ENCODE measurements at places on chromosomes 13 and 19.

DNA sequence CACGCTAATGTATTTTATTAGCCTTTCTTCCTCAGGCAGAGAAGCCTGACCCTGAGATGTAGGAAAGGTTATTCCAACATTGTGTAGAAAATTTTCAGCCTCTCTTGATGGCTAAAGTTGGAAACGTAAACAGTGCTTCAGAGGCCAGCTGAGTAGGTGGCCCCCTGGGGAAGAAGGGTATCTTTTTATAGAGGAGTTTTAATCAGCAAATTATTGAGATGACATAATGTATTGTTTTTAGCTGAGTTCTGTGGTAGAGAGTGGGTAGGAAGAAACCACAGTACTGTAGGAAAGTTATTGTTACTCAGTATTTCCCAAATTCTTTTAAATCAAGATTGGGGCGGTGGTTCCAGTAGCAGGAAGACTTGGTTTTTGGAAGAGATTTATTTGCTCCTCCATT, 268.8 kb downstream of the DLEU7 start:
- DNase-seq = no peak

GRCh38 chr13:99403458-99403971, 96.3 kb upstream of the GPR183 start:
- peak; percentile 52 for DNase-seq

DNA sequence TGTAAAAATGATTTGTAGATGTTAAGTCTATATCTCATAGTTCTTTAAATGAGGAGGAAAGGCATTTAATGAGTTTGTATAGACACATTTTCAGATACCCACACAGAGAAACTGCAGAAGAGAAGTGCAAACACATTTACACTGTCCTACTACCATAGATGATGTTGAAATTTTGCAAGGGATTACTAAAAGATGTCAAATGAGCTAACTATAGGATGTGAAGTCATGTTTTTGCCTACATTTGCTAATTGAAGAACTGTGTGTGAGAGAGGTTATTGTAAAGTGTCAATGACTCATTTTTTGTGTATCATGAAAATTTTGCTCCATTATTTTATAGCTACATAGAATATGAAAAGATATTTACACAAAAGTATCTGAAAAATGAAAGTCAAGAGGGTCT, 178.9 kb downstream of the ITGBL1 start:
- DNase-seq = no peak

DNA sequence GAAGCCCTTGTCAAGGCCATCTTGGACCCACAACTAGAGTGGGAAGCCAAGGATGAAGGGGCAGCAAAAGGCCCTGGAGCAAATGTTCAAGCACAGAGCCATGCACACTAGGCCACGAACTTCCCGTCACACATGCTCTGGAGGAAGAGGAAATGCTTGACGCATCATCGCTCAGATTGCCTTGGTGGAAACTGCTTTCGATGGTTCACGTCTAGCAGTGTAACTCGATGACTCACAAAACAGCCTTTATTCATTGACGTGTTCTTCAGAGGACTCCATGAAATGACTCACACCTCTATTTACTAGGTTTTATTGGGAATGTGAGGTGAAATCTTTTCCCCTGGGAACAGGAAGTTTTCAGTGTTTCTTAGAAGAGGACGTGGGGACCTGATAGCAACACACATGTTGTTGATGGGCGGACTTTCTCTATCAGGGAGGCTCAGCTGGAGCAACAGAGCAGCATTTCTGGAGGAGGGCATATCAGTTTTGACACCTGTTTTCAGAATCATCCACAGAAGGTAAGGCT, 79.8 kb upstream of the FLT1 start:
- DNase-seq = peak; percentile 60

DNA sequence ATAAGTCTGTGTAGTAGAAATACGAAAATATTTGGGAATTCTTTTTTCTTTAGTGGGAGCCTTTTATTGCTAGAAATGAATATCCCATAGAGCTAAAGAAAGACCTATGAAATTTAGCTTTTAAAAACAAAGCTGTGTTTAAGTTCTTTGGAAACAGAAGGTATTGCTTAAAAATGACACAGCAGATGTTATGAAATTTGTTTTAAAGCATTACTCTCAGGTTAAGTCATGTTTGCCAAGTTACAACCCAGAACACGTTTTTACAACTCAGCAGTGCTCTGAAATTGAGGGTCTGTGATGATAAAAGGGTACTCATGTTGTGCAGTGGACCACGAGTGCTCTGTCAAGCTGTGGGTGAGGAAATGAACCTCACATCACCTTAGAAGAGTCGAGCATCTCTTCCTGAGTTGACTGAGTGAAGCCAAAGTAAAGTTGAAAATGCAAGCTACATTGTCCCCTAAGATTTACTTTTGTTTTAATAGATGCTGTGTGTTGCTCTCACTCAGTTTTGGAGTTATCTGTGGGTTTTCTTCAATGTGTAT, 161.1 kb downstream of the SHISA2 start:
- no peak for DNase-seq

DNA sequence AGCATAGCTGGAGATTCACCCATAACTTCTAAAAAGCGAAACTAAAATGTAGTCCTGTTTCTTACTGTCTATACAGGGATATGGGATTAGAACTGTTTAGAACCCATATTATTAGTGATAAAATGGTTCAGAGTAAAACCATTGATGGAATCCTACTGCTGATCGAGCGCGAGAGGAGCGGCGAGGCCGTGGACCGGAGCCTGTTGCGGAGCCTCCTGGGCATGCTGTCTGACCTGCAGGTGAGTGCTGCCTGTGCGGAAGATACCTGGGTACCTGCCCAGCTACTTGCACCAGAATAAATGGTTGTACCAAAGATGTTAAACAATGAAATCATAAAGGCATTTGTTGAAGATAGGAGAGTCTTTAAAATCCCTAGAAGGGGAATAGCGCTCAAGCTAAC, 23.7 kb downstream of the CUL4A start:
- no peak for DNase-seq

GRCh38 chr19:35357867-35358573, at the start of gene FFAR3:
Gene FFAR3 (plus strand): TSS chr19:35358460. CDS start chr19:35358891, 431 bp downstream.
- DNase-seq = peak; percentile 24

DNA sequence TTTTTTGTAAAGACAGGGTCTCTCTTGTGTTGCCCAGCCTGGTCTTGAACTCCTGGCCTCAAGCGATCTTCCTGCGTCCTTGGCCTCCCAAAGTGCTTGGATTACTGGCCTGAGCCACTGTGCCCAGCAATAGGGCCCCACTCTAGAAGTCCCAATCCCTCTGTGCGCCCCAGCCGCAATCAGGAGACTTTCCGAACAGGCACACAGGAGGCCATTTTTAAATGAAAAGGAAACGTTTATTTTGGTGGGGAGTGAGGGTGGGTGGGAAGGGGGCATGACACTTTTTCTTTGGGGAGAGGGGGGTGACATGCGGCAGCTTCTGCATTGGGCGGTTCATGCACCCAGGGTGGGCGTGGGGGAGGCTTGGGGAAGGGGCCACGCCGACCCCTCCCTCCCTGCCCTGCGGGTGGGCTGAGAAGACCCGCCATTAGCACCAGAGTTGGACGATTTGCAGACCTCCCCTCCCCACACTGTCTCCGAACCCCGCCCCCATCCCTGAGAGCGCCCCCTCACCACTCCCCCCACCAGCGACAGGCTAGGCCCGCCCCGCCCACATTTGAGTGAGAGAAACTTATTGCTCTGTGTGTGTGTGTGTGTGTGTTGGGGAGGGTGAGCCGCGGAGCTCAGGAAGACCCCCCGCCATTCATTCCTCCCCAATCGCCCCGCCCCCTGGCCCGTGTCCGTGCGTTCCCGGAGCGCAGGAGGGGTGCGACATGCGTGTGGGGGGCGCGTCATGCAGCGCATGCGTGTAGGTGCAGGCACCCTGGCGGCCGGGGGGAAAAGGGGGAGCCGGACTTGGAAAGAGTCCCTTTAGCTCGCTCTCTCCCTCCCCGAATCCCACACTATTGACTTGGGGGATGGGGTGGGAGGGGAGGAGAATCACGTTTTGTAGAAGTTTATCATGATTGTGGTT, 17.2 kb downstream of the KCNC3 start:
- peak; percentile 36 for DNase-seq

DNA sequence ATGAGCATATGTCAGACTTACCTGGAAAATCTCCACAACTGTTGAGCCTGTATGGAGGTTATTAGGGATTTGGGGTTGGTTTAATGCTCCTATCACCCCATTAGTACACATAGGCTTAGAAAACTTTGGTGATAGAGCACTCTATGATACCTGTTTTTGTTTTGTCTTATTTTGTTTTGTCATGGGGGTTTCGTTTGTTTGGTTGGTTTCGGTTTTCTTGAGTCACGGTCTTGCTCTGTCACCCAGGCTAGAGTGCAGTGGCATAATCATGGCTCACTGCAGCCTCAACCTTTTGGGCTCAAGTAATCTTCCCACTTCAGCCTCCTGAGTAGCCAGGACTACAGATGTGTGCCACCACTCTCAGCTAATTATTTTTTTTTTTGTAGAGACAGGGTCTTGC, 70.0 kb downstream of the MZT1 start:
- no peak for DNase-seq

GRCh38 chr13:107753291-107753690, 462.0 kb downstream of the LIG4 start:
- DNase-seq = no peak

GRCh38 chr19:49938662-49939061, 9.4 kb upstream of the NUP62 start:
- no peak for DNase-seq

- no peak for DNase-seq
These were observed 1185.4 kb downstream of the DIAPH3 start for GRCh38 chr13:58978331-58978730.

DNA sequence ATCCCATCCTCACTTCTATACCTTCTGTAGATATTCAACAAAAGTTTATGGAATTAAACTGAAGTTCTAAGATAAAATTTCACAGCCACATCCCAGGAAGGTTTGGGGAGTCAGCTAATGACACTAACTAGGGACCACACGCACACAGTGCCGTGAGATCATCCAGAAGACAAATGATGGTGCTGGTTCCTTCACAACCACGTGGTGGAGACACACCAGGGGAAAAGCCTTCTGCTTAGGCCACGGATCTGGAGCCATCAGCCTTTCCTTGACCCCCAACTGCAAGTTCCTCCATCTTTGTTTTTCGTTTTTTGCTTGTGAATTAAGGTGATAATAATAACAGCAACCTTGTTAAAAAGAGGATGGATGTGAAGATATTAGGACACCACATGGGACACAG, 241.6 kb upstream of the MAB21L1 start:
- DNase-seq = no peak

DNA sequence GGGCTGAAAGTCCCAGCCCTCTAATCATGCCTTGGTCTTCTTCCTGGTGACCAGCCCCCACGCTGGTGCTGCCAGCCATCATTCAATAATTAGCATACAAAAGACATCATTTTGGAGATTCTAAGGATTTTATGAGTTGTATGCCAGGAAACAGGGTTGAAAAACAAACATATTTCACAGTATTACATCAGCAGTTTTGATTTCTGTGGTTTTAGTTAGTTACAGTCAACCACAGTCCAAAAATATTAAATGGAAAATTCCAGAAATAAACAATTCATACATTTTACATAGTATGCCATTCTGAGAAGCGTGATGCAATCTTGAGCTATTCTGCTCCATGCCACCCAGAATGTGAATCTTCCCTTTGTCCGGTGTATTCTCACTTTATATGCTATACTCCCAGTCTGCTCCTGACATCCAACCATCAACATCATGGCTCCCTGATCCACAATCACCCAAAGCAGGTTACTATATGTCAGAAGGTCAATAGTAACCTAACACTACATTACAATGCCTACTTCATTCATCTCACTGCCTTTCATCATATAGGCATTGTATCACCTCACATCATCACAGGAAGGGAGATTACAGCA, 49.2 kb downstream of the STOML3 start:
- no peak for DNase-seq

DNA sequence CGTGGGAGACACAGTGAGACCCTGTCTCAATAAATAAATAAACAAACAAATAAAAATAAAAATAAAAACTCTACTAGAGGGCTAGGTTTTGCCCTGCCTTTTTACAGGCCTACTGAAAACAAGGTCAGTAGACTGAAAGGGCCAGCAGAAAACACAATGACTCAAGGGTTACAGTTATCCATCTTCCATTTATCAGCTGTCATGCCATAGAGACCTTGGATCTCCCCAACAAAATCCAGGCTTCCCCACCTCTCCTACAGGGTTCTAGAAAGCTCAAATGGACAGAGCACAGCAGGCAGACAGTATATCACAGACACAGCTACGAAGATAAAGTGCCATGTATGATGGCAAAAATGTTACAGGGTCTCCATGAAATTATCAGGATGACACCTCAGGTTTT, 54.4 kb downstream of the FOXO1 start:
- no peak for DNase-seq

DNA sequence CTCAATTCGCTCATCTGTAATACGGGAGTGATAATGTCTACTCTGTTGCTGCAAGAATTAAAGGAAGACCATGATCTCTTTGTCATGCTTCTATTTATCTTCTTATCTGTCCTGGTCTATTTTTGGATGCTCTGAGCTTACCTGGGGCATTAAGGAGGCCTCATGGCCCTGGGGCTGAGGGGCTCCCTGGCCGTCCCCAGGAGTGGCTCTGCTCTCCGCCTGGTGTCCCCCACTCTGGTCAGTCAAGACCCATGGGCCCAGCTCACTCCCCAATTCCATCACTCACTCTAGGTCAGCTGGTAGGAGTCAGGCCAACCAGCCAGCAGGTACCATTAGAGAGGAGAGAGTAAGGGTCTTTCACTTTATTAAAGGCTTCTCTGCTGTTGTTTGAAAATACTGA, 1.1 kb upstream of the CHST8 start:
- DNase-seq = no peak

DNA sequence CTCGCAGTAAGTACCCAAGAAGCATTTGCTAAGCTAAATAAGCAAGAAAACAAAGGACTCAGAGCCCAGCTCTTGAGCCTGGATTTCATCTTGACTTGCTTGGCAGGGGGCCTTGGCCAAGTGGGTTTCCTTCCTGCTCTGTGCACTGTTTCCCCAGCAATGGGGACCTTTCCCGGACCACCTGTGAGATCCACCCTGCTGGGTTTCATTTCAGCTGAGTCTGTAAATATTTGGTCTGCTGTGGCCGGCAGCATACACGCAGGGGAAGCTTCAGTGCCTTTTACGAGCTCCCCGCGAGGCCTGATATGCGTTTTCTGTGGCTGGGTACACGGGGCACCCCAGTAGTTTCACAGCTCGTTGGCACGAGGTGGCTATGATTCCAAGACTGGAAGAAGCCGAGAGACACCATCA, 12.4 kb upstream of the TINCR start:
- DNase-seq = no peak

GRCh38 chr13:52810011-52810410, 38.4 kb downstream of the PCDH8 start:
- DNase-seq = no peak

DNA sequence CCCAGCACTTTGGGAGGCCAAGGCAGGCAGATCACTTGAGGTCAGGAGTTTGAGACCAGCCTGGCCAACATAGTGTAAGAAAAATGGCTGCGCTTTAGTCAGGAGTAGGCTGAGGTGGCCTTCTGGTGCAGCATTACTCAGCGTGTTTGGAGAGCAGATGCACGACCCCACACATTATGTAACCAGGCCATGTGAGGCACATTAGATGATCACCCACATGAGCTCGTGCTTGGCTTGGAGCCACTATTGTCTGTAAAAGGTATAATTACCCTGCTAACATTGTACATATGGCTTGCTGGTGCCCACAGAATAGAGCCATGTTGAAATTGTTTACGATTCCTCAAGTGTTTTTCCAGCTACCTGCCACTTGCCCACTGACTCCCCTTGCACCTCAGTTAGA, 24.0 kb upstream of the SCEL start:
- DNase-seq = no peak

Measured in stimulated activated CD4-positive, alpha-beta T cell treated with anti-CD3 and anti-CD28 coated beads, Interleukin-15, amount 100 ng/mL, for 24 hours (primary cell).